ENCODE measurements at places on chromosomes 7 and 10. TPM values are rescaled to one million over a fixed set of nuclear protein-coding genes. Genes with fewer than 3 reads are reported as not detected.

The HOXA1 gene
- polyA plus RNA-seq: 1.5 TPM

DNA sequence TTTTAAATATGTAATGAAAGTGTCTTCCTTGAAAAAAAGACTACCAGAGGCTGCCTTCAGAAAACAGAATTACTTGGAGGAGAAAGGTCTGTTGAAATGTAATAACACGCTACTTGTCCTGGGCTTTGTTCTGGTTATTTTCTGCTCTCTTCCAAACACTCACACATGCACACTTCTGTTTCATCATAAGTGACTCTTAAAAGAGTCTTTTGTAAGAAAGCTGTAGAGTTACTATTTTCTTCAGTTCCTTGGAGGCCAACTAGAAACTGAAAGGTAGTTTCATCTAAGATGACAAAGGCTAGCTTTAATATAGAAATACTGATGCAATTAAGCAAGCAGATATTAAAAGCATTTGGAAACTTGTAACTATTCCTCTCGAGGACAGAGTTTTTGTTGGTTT is 39.1 kb downstream of the TASOR2 start:
- no peak for DNase-seq

- DNase-seq: no peak
Observed at GRCh38 chr10:127142136-127142535, 54.3 kb downstream of the INSYN2A start.

- DNase-seq: no peak
Observed at GRCh38 chr10:123561141-123561440, 105.1 kb upstream of the GPR26 start.

DNA sequence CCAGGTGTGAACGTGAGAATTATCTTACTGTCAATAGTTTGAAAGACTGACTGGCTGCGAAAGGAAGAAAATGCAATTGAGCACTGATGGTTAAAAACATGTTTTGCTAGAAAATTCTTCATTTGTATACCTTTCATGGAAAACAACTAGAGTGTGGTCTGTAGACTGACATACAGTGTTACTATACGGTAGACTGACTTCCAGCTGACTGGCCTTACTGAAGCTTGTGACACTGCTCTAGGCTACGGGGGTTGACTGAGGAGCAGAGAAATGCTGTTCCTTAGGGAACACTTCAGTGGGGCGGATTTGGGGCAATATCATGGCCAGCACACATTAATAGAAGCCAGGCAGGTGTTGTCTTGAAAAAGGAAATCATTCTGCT is 25.9 kb upstream of the DDC start:
- no peak for DNase-seq
